ENCODE measurements at places on chromosomes 4 and X. TPM values are rescaled to one million over a fixed set of nuclear protein-coding genes. Genes with fewer than 3 reads are reported as not detected.

GRCh38 chr4:85039526-85039925 is 73.0 kb upstream of the WDFY3 start:
- H3K4me3 ChIP-seq = no peak overlapping the region
- H3K36me3 ChIP-seq = no peaks in the 10 kb centered on the region
- DNase-seq = no peak

DNA sequence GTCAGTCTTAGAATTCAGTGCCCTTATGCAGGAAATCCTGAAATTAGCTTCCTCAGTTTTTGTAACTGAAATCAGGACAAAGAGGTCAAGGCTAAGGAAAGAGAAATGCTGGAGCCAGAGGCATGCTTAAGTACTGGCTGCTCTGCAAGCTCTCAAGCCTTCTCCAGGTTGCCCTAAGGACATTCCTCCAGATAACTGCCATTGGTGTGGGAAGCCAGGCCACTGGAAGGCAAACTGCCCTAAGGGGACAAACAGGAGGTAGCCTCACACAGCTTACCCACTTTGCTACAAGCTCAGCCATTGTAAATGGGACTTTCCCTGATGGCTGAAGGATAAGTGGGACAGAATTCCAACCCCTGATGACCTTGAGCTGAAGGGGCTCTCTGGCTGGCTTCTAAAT is 606.9 kb upstream of the PCDH10 start:
- H3K4me3 ChIP-seq = no peak overlapping the region
- H3K36me3 ChIP-seq = no peaks in the 10 kb centered on the region
- no peak for DNase-seq
- no peak overlapping the region for H3K27ac ChIP-seq
- H3K4me1 ChIP-seq = no peaks in the 10 kb centered on the region
- H3K27me3 ChIP-seq = no peaks in the 10 kb centered on the region

DNA sequence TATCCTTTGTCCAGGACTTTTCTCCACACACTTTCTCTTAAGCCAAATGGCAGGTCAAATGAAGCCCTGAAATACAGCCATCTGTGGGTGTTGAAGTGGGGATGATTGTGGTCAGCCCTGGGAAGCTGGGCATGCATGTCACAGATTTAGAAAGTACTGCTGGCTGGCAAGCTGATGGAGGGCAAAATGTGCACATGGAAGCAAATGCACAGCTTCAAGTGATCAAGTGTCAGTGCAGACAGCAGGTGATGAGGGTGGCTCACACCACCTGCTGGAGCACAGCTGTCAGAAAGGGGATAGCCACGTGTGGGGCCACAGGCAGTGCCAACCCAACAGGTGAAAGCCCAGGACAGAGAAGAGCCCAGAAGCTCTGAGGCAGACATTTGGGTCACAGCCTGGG is 40.3 kb upstream of the ATXN3L start:
- H3K27me3 ChIP-seq = no peaks in the 10 kb centered on the region
- H3K27ac ChIP-seq = no peak overlapping the region
- no peak for DNase-seq
- H3K4me1 ChIP-seq = peaks cover 3% of the 10 kb centered on the region
- no peaks in the 10 kb centered on the region for H3K36me3 ChIP-seq

- no peak overlapping the region for H3K27ac ChIP-seq
- no peak overlapping the region for H3K4me3 ChIP-seq
- no peaks in the 10 kb centered on the region for H3K4me1 ChIP-seq
- no peak for DNase-seq
- H3K27me3 ChIP-seq = no peaks in the 10 kb centered on the region
Observed at GRCh38 chrX:906586-906985, 276.0 kb downstream of the SHOX start.

DNA sequence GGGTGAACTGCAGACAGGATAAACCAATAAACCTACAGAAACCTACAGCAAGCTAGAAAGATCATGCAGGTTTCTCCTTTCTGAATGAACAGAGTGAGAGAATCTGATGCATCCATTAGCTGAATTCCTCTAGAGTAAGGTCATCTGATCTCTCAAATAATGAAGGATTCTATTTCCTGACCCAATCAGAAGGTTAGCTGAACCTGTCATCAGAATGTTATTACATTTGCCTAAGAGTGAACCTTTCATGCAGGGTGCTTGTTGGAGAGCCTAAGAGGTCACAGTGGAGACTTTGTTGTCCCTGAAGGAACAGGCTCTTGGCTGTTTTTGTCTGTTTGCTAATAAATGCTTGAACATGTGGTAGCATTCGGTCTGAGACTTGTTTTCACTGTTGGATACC is 24.0 kb downstream of the MEPE start:
- no peak overlapping the region for H3K27ac ChIP-seq
- no peak overlapping the region for H3K4me3 ChIP-seq
- H3K27me3 ChIP-seq = no peaks in the 10 kb centered on the region
- DNase-seq = no peak
- no peaks in the 10 kb centered on the region for H3K4me1 ChIP-seq

DNA sequence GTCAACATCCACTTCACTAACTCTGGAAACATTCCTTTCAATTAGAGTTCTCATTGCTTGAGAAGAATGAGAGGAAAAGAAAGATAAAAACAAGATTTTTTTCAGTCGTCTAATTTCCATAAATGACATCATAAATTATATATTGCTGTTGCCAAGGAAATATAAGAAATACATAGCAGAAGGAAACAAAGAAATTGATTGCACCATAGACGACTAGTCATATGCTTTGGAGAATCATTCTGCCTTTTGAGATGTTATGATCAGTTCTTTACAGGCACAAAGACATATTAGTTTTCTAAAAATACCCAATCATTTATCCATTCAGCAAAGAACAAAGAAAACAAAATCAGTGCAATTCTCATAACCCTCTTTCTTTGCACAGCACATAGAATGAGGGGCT is 672 bp upstream of the C1QTNF7 start:
- H3K4me3 ChIP-seq = no peak overlapping the region
- peak overlapping the region; percentile 68 for H3K27ac ChIP-seq
- no peaks in the 10 kb centered on the region for H3K27me3 ChIP-seq
- no peaks in the 10 kb centered on the region for H3K36me3 ChIP-seq

FRAS1 gene
- 5.3 TPM for total RNA-seq

DNA sequence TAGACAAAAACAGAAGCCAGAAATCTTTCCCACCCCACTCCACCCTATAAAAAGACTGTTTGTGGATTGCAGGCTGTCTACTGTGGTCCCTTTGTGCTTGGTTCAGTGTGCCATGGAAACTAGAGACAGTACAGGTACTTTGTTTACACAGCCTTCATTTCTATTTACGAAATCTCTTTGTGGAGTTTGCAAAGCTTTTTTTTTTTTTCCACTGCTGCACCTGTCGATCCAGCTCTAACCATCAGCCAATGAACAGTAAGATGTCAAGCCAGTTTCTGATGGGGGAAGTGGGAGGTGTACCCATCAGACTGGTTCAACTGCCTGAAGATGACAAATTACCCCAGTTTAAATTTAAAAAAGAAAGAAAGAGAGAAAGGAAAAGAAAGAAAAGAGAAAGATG is 20.2 kb upstream of the LRBA start:
- no peak for DNase-seq
- H3K4me3 ChIP-seq = no peak overlapping the region
- no peaks in the 10 kb centered on the region for H3K4me1 ChIP-seq
- no peaks in the 10 kb centered on the region for H3K27me3 ChIP-seq

DNA sequence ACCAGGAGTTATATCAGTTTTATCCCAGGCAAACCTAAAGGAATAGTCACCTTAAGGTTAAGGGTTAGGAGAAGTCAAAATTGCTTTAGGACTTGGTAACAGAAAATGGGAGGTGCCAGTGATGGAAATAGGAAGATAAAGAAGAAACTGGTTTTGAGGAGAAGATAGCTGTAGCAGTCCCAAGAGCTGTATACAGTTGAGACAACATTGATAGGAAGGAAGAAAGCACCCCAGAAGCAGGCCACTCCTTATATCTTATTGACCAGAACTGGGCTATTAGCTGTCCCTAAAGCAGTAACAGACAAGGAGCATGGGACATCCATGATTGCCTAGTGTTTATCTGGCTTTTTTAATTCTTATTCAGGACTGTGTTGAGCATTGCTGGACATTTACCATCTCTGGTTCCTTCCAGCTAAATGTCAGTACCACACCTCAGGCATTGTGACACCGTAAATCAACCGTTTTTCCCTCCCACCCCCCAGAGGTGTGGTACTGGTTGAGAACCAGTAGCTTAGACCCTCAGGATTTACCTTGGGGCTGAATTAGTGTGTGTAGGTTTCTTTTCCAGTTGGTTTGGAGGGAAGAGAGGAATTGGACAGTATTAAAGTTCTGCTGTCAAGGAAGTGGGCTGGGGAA is 2.0 kb upstream of the PGRMC2 start:
- no peak overlapping the region for H3K4me3 ChIP-seq
- no peak for DNase-seq
- H3K4me1 ChIP-seq = peaks cover 17% of the 10 kb centered on the region
- H3K27me3 ChIP-seq = no peaks in the 10 kb centered on the region
- no peaks in the 10 kb centered on the region for H3K36me3 ChIP-seq

DNA sequence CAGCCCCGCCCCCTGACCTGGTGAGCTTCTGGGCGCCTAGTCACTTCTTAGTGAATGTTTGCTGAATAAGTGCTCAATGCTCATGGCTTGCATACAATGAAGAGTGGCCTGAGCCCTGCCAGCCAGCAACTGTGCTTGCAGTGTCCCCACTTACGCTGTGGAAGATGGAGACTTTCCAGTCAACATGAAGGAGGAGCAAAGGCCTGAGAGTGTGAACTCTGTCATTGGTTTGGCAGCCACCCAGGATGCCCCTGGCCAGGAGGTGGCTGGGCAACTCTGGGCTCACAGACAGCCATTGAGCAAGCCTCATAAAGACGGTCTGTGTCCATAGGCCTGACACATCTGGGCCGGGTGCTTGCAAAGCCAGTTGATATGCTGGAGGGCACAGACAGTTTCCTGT is 72.1 kb upstream of the MAMLD1 start:
- DNase-seq = no peak
- no peak overlapping the region for H3K4me3 ChIP-seq
- H3K36me3 ChIP-seq = no peaks in the 10 kb centered on the region
- no peaks in the 10 kb centered on the region for H3K4me1 ChIP-seq
- H3K27me3 ChIP-seq = no peaks in the 10 kb centered on the region

DNA sequence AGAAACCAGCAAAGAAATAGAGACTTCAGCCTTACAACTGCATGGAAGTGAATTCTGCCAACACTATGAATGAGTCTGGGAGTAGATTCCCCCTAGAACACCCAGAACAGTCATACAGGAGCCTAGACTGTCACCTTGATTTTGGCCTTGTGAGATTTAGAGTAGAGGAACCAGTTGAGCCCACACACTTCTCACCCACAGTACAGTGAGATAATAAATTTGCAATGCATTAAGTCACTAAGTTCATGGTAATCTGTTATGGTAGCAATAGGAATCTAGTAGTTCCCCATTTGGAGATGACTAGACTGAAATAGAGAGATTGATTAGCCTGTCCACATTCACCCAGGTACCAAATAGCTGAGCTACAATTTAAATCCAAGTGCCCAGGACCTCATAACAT is 59.0 kb downstream of the FAM13A start:
- DNase-seq = no peak
- peaks cover 12% of the 10 kb centered on the region for H3K4me1 ChIP-seq
- no peak overlapping the region for H3K27ac ChIP-seq

DRD5 gene
- not detected for total RNA-seq

All from esophagus muscularis mucosa (tissue), 4 donors.